Esophagus squamous epithelium (tissue), 5 donors: ENCODE measurements at places on chromosomes 13 and 19.

GRCh38 chr13:103958691-103959090 lies 892.5 kb upstream of the SLC10A2 start:
- no peak for DNase-seq

- DNase-seq, result no peak
Measured at GRCh38 chr19:48094855-48095203, 15.8 kb downstream of the PLA2G4C start.

- no peak for DNase-seq
Measured at GRCh38 chr19:3066482-3067049, 4.3 kb upstream of the TLE5 start.

GRCh38 chr19:13429563-13429962 lies 76.7 kb downstream of the CACNA1A start:
- DNase-seq, result no peak

GRCh38 chr19:9189535-9189934 lies 10.8 kb downstream of the OR7D2 start:
- no peak for DNase-seq

- DNase-seq, result no peak
Measured at GRCh38 chr13:51154029-51154555, 43.0 kb upstream of the C13orf42 start.

DNA sequence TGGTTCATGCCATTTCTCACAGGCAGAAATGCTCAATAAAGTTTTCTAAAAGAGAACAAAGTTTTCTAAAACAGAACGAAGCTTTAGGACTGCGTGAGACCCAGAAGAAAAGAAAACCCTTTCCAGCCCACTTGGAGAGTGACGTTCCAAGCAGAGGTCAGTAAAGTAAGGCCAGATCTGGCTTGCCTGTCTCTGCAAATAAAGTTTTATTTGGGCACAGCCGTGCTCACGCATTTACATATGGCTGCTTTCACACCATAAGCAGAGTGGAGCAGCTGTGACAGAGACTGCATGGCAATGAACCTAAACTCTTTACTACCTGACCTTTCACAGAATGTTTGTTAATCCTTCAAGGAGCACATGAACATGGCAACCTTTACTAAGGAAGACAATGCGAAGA lies 23.6 kb downstream of the IRS2 start:
- no peak for DNase-seq

- no peak for DNase-seq
Measured at GRCh38 chr19:16382775-16383543, 58.3 kb downstream of the KLF2 start.

DNA sequence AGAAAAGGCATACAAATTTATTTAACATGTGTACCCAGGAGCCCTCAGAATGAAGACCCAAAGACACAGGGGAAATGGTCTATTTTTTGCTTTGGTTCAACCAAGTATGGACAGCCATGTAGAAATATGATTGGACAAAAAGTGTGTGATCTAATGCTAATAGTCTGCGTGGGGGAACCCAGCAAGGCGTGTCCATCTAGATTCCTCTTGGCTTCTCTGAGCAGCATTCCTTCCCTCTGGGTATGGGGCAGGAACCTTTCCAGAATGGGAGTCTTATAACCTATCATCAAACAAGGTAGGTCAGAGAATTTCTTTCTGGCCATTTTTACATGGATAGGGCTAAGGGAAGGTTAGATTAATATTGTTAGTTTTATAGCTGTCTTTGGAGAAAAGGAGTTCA lies 698.2 kb downstream of the FGF9 start:
- DNase-seq, result no peak

- no peak for DNase-seq
Measured at GRCh38 chr19:49430172-49430677, 5.0 kb downstream of the GFY start.

DNA sequence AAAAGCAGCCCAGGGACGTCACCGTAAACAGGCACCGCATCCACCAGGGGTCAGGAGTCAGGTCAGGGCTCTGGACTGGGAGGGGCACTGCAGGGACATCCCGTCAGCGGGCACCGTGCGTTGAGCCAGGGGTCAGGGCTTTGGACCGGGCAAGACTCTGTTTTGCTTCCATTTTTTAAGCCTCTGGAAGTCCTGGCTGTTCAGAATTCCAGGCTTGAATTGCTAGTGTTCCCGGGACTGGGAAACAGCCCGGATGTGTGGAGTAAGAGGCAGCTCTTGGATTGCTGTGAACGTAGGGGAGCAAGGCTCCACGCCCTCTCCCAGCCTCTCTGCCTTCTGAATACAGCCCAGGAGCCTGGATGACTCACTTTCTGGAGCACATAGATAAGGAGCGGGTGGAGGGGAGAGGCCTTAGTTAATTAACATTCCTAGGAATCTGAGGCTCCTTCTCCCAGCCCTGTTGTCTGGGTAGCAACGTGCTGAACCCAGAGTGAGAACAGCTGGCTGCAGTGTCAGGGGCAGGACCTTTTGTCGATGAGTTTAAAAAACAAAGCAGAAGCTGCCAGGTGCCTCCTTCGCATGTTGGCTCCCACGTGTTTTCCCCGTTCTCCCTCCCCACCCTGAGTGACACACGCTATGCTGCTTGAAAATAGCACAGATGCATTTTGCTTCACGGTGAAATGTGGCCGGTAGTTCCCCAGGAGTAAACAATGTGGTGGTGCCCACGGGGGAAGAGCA lies 21.9 kb downstream of the ATP11A start:
- DNase-seq, result no peak

GRCh38 chr13:59495299-59495698 lies 668.4 kb downstream of the DIAPH3 start:
- no peak for DNase-seq

DNA sequence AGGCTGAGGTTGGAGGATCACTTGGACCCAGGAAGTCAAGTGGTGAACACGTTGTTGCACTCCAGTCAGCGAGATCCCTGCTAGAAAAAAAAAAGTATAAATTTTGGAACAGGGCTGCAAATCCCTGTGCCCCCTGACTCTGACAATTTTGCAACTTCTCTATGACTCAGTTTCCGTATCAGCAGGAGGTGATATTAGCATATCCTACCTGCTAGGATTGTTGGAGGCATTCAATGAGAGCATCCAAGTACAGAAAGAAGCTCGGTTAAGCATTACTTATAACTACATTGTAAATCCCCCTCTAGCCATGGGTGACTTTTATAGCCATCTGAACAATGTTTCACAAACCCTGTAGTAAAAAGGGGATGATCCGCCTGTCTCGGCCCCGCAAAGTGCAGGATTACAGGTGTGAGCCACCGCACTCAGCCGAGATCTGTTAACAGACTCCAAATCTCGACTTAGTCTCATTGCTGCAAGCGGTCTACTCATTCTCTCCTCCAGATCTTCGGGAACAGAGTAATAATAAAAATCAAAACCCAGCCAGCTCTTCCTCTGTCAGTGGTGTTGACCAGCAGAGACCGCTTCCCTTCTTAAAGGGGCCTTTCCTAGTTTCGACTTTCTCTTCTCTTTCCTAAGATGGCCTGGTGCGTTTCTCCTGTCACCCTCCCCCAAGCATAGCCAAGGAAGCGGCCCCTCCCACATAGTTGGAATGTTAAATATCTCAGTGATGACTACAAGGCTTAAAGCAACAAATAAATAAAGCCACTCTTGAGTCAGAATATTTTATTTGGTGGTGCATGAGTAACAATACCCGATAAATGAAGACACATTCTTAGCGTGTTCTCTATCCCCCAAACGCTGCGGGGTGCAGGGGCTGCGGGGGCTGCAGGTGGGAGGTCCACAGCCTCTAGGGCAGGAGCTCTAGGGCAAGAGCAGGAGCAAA lies 10.3 kb upstream of the BICRA start:
- no peak for DNase-seq

DNA sequence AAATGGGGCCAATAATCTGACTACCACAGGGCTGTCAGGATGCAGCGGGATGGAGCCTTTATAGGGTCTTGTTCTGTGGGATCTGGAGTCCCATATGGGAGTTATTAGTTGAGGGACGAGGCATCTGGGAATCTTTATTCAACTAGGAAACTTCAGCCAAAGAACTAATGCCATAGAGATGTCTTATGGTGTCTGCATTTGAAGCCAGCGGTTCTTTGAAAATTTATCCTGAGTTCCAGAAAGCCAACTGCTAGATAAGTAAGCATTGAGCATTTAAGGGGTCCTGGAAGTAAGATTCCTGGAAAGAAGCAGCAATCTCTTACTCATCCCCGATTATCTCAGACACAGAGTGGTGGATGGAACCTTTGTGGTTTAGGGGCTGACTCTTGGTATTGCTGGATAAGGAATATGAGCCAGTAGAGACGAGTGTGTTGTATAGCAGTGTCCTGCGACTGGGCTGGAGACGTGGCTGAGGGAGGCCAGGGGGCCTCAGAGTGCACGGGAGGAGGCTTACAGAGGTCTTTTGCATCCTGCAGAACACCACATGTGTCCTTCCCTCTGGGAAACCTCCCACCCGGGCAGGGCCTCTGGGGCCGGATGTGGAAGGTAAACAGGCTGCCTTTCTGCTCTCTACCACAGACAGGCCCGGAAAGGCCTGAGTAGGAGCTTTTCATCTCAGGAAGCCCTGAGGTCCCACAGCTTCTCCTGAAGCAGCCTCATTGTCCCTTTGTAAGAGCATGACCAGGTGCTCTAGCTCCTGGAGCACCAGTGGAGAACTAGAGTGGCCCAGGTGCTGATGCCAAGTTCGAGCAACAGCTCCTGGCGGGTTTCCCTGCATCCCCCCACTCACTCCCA lies 28.8 kb downstream of the ACTN4 start:
- DNase-seq, result no peak

DNA sequence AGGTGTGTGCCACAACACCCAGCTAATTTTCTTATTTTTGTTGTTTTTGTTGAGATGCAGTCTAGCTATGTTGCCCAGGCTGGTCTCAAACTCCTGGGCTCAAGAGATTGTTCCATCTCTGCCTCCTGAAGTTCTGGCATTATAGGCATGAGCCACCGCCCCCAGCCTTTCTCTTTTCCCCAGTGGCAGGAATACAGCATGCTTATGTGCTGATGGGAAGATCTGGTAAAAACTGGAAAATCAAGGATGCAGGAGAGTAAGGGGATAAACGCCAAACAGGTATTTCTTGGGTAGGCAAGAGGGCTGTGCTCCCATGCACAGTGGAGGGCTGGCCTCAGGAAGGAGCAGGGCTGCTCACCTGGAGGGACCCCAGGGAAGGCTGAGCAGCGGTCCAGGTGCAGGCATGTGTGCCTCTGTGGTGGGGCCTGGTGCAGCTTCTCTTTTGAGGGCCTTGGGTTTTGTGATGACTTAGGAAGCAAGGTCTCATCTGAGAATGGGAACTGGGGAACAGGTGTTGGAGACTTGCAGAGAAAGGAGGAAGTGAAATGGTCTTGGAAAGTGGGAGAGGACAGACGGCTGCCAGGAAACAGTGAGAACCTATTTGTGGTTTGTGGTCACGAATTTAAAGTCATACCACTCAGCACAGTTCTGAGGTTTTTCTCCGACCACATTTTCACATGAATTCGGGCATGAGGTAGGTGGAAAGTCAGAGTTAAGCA lies 106.5 kb downstream of the TEX26 start:
- DNase-seq, result no peak

DNA sequence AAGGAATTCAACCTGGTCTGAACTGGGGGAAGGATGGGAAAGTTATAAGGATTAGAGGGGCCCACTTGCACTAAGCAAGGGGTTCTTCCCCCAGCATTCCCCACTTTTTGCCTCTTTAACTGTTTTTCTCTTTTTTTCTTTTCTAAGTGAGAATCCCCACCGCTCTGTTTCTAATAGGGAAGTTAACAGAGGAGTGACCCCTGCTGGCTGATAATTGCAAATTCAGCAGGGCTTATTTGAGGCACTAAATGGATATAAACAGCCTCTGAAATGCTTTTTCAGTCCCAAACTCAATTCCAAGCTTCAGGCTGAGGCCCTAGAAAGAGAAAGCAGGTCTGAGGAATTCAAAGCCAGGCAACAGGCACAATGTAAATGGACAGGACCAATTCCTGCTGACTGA lies 38.2 kb upstream of the CEACAM21 start:
- no peak for DNase-seq

DNA sequence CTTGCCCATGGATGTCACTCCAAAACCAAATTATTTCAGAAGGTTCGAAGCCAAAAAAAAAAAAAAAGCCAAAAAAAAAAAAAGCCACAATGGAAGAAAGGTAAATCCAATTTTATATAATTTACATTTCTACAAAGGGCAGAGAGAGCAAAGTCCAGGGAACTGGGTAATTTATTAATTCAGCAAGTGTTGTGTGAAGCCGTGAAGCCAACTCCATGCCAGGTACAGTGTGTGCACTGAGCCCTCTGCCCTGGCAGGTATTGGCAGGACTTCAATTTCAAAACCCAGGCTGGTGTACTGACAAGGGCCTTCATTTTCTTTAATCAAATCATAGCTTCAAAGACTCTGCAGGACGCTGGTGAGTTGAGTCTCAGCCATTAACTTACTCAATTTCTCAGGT lies 5.5 kb upstream of the RFPL4A start:
- no peak for DNase-seq

GRCh38 chr13:39876258-39876657 lies 220.8 kb downstream of the COG6 start:
- DNase-seq, result no peak

DNA sequence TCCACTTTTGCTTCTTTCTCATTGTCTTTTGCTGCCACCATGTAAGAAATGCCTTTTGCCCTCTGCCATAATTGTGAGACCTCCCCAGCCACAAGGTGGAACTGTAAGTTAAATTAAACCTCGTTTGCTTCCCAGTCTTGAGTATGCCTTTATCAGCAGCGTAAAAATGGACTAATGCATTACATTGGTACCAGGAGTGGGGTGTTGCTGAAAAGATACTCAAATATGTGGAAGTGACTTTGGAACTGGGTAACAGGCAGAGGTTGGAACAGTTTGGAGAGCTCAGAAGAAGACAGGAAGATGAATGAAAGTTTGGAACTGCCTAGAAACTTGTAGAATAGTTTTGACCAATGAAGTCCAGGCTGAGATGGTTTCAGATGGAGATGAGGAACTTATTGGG lies 115.2 kb downstream of the B3GLCT start:
- no peak for DNase-seq

- no peak for DNase-seq
Measured at GRCh38 chr19:11506967-11507366, 1.3 kb upstream of the ZNF653 start.

- DNase-seq, result no peak
Measured at GRCh38 chr19:2355168-2356035, 4.7 kb upstream of the TMPRSS9 start.

DNA sequence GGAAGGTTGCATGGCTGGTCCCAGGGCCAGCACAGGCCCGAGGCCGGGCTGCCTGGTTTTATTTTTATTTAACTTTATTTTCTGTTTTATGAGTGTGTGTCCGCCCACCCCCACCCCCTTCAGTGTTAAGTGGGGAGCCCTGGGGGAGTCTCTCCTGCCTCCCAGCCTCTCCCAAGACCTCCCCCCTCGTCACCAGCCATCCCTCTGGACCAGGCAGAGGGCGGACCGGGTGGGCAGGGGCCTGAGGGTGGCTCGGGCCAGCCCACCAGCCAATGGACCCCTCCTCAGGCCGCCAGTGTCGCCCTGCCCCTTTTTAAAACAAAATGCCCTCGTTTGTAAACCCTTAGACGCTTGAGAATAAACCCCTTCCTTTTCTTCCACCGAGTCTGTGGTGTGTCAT lies 531 bp upstream of the TGFBR3L start:
- DNase-seq, result no peak

DNA sequence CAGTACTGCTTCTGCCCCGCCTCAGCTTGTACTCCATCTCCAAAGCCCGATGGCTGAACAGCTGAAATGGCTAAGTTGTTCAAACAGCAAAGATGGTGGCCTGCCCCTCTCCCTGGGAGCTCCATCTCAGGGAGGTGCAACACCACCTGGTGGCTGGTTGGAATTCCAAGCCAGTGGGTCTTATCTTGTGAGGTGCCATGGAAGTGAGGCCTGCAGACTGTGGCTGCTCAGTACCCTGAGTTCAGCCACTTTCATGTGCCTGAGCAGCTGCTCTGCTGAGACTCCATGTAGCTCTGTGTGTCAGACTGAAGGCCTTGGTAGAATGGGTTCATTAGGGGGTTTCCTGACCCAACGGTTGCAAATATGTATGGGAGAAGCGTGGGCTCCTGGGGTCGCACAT lies 67.3 kb upstream of the SPRY2 start:
- DNase-seq, result no peak
